ENCODE measurements at places on chromosomes 16 and 17. TPM values are rescaled to one million over a fixed set of nuclear protein-coding genes. Genes with fewer than 3 reads are reported as not detected.

Gene CCL23
- not detected for total RNA-seq

Gene PDIA2
- total RNA-seq, result 0.37 TPM

Gene HID1
- 0.28 TPM for total RNA-seq

Gene RAB40B
- total RNA-seq, result 5.3 TPM

Gene BFAR
- 57.2 TPM for total RNA-seq

Gene NPIPA5
- total RNA-seq, result 0.65 TPM

Gene BAHCC1
- total RNA-seq, result 3.1 TPM

Gene CHD9NB
- 1.1 TPM for total RNA-seq

Gene TGFB1I1
- 23.3 TPM for total RNA-seq

Gene CCDC200
- total RNA-seq, result not detected

Gene SLC13A2
- total RNA-seq, result not detected

Gene TMIGD1
- total RNA-seq, result not detected

Gene ADAMTS18
- under 0.01 TPM for total RNA-seq

Gene PSMD12
- total RNA-seq, result 17.4 TPM

Gene PIRT
- not detected for total RNA-seq

Gene KRT32
- total RNA-seq, result not detected

Gene CRISPLD2
- total RNA-seq, result 82.6 TPM

Gene CD300C
- not detected for total RNA-seq

Gene DLG4
- total RNA-seq, result 18.4 TPM

Gene SULT1A2
- 0.09 TPM for total RNA-seq

Gene KCNH6
- total RNA-seq, result not detected

Gene CCL2
- total RNA-seq, result 57.9 TPM

Gene HOXB13
- total RNA-seq, result 0.74 TPM

Gene SRCIN1
- not detected for total RNA-seq

Gene TSR1
- total RNA-seq, result 56.9 TPM

Gene P4HB
- total RNA-seq, result 1,485 TPM

Gene SPN
- under 0.01 TPM for total RNA-seq

Gene DLX3
- total RNA-seq, result not detected

Gene PRR29
- total RNA-seq, result 0.28 TPM

Gene HSD17B1
- total RNA-seq, result 0.85 TPM

Gene MRPS7
- total RNA-seq, result 59.7 TPM

Gene KRT23
- total RNA-seq, result 0.46 TPM

All from smooth muscle cell of bladder (primary cell).